ENCODE measurements at places on chromosomes 11 and 22. TPM values are rescaled to one million over a fixed set of nuclear protein-coding genes. Genes with fewer than 3 reads are reported as not detected.

GRCh38 chr11:103368145-103368544, 258.9 kb downstream of the DYNC2H1 start:
- no peaks in the 10 kb centered on the region for H3K36me3 ChIP-seq
- H3K4me3 ChIP-seq = no peak overlapping the region
- H3K27ac ChIP-seq = no peak overlapping the region
- H3K4me1 ChIP-seq = peaks cover 3% of the 10 kb centered on the region
- DNase-seq = no peak

DNA sequence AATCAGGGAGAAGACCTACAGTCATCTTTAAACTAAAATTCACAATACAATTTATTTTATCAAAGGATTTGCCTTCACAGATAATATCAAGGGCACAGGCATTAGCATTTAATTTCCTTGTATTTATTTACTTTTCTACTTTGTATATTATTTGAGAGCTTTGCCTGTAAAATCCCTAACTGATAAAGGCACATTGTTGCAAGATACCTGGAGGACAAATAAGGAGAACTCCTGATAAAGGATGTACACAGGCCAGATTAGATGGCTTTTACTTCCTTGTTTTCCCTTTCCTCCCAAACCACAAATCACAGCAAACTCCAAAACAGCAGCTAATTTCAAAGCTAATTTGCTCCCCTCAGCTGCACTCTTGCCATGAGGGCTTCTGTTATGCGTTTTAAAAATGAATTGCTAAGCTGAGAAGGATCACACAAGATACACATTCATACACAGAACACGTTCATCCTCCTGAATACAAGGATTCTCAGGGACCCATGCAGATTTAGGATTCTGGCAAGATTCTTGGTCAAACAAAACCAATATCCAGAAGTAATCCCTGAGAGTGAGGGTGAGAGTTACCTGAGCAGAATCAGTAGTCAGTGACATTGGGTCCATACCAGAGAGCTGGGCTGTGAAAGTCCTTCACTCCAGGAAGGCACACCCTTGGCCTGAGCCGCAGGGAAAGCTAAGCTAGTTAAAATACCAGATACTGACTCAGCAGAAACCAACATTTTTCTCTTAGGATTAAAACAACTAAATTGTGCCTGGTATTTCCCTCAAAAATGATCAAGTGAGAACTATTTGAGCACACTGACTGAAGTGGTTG, 100.3 kb upstream of the CLPB start:
- H3K36me3 ChIP-seq = no peaks in the 10 kb centered on the region
- H3K27me3 ChIP-seq = no peaks in the 10 kb centered on the region

DNA sequence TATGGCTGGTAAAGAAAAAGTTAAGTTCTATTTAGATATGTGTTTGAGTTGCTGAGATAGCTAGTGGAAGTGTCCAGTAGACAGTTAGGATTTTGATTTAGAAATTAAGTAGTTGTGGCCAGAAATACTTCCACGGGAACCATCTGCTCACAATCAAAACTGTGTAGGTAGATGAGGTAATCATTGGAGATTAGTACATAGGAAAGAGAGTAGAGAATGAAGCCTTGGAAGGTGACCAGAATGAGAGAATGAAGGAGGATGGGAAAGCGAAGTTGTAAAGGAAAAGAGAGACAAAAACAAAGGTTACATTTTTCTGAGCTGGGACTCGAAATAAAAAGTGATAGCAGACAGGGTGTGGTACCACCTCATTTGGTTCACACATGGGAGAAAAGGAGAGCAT, 296.9 kb upstream of the SORL1-AS1 start:
- H3K27ac ChIP-seq = no peak overlapping the region
- no peaks in the 10 kb centered on the region for H3K27me3 ChIP-seq
- H3K4me3 ChIP-seq = no peak overlapping the region
- no peaks in the 10 kb centered on the region for H3K4me1 ChIP-seq

GRCh38 chr11:66291706-66292542, at the start of gene TMEM151A:
Gene TMEM151A (plus strand): TSS chr11:66291894. CDS start chr11:66292014, 120 bp downstream.
- no peaks in the 10 kb centered on the region for H3K36me3 ChIP-seq
- no peak within 1 kb of the TSS for H3K27ac ChIP-seq
- H3K4me3 ChIP-seq = no peak within 1 kb of the TSS
- peaks cover 33% of the 10 kb centered on the region for H3K4me1 ChIP-seq

The UBE2L3 gene
- total RNA-seq = 16.0 TPM

Data from liver (tissue), 10 donors.